ENCODE measurements at places on chromosomes 6 and 20. TPM values are rescaled to one million over a fixed set of nuclear protein-coding genes. Genes with fewer than 3 reads are reported as not detected.

- DNase-seq = no peak
- no peaks in the 10 kb centered on the region for H3K36me3 ChIP-seq
- H3K4me3 ChIP-seq = no peak overlapping the region
- no peaks in the 10 kb centered on the region for H3K27me3 ChIP-seq
- no peaks in the 10 kb centered on the region for H3K4me1 ChIP-seq
Measured at GRCh38 chr6:54307439-54307910, 766 bp upstream of the TINAG start.

DNA sequence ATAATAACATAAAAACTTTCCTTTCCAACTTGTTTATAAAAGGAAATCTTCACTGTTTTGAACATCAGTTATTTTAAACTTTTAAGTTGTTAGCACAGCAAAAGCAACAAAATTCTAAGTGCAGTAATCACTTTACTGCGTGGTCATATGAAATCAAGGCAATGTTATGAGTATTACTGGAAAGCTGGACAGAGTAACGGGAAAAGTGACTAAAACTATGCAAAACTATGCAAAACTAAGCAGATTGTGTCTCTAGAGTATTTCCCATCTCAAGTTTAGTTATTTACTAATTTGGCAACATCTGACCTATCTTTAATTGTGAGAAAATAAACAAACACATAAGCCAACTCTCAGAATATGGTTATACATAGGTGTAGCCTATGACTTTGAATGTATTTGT, 10.9 kb upstream of the ANKEF1 start:
- H3K4me3 ChIP-seq = no peak overlapping the region
- H3K27ac ChIP-seq = no peak overlapping the region
- H3K4me1 ChIP-seq = no peaks in the 10 kb centered on the region
- no peaks in the 10 kb centered on the region for H3K27me3 ChIP-seq
- no peaks in the 10 kb centered on the region for H3K36me3 ChIP-seq

The KCNK5 gene
- 5.2 TPM for total RNA-seq

The HSPA12B gene
- 21.2 TPM for total RNA-seq
